Prostate gland (tissue), 2 donors: ENCODE measurements at places on chromosomes 6 and 20.
A peak's percentile ranks its signal among the peaks of the same experiment; 100 is the strongest.

GRCh38 chr6:106194949-106195921 lies 109.1 kb downstream of the PRDM1 start:
- no peak for DNase-seq

- no peak for DNase-seq
These were observed 31.8 kb upstream of the STX16 start for GRCh38 chr20:58619077-58619863.

- DNase-seq = peak; percentile 84
These were observed at the start of gene SRC for GRCh38 chr20:37345339-37346235. Gene SRC, plus strand, starts transcription at chr20:37346140. Its CDS starts 38,014 bp downstream, at chr20:37384154.

DNA sequence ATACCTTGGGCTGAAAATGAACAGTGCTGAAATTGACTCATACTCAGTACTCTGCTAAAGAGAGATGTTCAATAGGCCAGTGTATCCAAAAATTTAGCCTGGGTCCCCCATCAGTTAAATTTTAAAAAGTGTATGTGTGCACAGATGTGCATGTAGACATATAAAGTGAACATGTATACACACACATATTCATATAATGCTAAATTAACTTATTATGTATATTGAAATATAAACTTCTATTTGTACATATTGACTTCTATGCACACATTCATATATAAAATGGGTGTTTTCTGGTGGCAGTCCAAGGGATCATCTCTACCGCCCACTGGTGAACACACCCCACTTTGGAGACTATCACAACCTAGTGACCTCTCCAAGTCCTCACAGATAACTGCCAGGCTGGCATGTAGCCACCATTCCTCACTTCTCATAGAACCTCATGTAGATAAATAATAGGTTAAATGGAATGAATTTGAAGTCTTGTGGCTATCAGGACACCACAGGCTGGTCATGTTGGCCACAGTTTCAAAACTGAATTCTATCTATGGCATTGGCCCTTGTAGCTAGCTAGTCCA lies 8.8 kb downstream of the SLC22A16 start:
- DNase-seq = no peak

DNA sequence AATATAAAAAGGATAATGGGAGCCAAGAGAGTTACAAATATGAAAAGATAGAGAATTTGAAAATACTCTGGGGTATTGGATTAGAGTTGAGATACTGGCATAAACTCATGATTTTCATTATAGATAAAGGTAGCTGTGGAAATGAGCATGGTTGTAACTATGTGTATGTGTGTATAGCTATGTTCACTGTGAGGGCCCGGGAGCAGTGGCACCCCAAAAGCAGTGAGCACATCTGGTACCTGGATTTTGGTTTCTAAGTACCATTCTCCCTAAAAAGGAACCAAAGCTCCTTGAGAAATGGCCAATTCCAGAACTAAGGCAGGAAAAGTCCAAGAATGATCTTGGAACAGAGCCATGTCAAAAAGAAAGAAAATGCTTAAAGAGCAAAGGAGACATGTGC lies 202.4 kb upstream of the QKI start:
- DNase-seq = no peak

DNA sequence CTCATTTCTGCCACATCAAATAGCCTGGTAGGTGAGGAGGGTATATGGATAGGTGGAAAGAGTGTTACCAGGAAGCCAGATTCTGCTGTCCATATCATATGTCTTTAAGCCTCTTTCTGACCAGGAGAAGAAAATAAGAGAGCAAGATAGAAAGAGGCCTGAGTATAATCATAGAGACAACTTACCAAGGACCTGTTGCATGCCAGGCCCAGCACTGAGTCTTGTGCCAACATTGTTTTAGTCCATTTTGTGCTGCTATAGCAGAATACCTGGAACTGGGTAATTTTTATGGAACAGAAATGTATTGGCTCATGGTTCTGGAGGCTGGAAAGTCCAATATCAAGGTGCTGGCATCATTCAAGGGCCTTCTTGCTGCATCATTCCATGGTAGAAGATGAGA lies 7.3 kb upstream of the ADA start:
- no peak for DNase-seq

GRCh38 chr6:24923885-24924401 lies 11.8 kb downstream of the RIPOR2 start:
- DNase-seq = no peak

GRCh38 chr20:63810730-63811490 lies 20.2 kb downstream of the ZBTB46 start:
- DNase-seq = no peak

- DNase-seq = no peak
These were observed 159.9 kb downstream of the CD83 start for GRCh38 chr6:14277405-14277930.

- DNase-seq = no peak
These were observed 16.6 kb upstream of the SIRT5 start for GRCh38 chr6:13557841-13558240.
